ENCODE measurements at places on chromosomes 16 and 17.

GRCh38 chr17:68457168-68457538, at the start of gene WIPI1:
Gene WIPI1 (minus strand): TSS chr17:68457496. CDS start chr17:68457421, 75 bp downstream.
- DNase-seq, result no peak

- no peak for DNase-seq
Observed at GRCh38 chr16:87042551-87043230, 274.5 kb downstream of the C16orf95 start.

- no peak for DNase-seq
Observed at GRCh38 chr17:20995873-20996723, 46.7 kb downstream of the USP22 start.

DNA sequence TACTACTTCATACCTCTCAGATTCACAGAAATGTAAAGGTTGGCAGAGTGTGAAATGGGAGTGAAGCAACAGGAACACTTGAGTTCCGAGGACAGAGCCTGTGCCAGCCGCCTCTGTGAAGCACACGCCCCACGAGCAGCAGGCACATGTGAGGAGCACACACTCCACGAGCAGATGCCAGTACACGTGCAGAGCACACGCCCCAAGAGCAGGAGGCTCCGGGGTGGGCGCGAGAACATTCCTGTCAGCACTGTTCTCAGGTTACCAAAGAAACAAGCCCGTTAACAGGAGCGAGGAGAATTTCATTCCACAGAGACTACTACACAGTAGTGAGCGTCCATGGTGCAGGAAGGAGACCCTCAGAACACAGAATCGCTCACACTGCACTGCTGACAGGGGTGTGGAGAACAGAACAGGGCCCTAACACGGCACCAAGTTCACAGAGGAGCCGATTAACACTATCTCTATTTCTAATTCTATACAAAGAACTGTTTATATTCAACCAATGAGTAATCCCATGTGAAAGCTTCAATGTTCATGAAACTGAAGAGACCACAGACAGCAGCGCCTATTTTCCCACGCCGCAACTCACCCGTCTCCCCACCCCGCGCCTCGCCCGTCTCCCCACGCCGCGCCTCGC, 40.1 kb downstream of the KLHDC4 start:
- DNase-seq, result no peak

DNA sequence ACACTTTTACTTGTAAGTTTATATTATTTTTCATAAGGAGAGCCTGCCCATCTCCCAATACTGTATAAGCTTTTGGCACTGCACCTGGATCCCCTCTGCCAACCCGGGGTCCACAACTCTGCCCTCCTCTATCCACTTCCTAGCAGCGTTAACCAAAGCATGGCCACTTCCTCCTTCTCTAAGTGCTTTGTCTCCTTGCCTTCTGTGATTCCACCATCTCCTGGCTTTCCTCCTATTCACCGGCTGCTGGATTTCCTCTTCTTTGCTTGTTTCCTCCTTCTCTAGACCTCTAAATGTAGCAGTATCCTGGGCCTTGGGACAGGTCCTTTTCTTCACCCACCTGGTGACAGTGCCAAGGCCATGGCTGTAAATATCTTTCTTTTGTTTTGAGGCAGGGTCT, 20.0 kb upstream of the WFIKKN2 start:
- no peak for DNase-seq

- DNase-seq, result no peak
Observed at GRCh38 chr16:23072084-23072599, 77.1 kb downstream of the USP31 start.

DNA sequence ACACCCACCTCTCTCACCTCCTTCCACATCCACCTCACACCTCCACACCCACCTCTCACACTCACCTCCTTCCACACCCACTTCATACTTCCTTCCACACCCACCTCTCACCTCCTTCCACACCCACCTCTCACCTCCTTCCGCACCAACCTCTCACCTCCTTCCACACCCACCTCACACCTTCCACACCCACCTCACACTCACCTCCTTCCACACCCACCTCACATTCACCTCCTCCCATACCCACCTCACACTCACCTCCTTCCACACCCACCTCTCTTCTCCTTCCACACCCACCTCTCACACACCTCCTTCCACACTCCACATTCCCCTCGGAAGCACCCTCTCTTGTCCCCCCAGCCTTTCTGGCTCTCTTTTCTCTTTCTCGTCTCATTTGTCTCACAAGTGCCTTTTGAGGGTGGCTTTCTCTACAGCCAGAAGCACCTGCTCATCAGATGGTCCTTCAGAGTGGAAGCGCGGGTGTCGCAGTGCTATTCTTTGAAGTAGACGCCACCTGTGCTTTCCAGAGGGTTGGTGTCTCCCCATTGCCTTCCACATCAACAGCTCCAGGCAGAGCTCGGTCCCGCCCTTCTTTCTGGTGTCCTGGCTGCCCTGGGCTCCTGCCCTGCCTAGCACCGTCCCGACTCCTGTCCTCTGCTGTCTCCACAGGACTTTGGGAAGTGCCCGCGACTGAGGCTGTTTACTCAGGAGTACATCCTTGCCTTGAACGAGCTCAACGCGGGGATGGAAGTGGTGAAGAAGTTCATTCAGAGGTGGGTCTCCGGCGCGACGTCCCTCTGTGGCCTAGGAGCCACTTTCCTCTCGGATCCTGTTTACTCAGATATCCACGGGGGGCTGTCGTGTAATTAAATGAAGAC, 109.4 kb upstream of the PLCG2 start:
- DNase-seq, result no peak

Data from CD4-positive, alpha-beta T cell treated with Interleukin-10 for 1 hour (primary cell).